T47D (cell line): ENCODE measurements at places on chromosomes 11 and 22.

GRCh38 chr11:120180551-120181232 is 30.1 kb upstream of the OAF start:
- no peak for DNase-seq

GRCh38 chr11:72238040-72238450 is 5.9 kb downstream of the PHOX2A start:
- DNase-seq, result peak; percentile 59

DNA sequence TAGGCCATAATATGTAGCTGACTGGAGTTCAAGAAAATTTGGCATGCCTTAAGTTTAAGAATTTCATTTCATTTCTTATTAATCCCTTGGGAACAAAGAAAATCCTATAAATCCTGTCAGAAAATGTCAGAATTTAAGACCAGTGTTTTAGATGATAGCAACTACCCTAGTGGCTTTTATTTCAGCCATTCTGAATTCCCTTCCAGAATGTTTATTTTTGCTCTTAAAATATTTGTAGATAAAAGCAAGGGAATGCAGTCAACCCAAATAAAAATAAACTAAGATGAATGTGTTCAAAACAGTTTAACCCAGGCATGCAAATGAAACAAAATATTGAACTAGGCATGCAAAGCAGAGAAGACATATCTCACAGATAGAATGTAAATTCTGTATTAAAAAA is 356.9 kb upstream of the LRRC4C start:
- no peak for DNase-seq

DNA sequence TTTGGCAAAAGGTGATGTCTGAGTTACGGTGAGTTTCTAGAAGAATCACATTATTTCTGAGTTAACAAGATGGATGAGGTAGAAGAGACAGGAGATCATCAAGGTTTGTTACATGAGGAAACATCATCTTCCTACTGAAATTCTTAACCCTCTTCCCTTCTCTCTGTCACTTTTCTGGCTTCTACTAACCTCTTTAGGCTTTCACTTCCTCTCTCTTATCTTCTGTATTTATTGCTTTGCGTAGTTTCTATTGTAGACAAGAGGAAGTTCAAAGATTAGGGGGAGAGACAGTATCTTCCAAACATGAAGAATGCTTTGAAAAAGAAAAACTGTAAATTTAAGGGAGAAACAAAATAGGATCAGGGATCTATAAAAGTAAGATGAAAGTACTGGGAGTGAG is 75.4 kb downstream of the TRPC6 start:
- no peak for DNase-seq

DNA sequence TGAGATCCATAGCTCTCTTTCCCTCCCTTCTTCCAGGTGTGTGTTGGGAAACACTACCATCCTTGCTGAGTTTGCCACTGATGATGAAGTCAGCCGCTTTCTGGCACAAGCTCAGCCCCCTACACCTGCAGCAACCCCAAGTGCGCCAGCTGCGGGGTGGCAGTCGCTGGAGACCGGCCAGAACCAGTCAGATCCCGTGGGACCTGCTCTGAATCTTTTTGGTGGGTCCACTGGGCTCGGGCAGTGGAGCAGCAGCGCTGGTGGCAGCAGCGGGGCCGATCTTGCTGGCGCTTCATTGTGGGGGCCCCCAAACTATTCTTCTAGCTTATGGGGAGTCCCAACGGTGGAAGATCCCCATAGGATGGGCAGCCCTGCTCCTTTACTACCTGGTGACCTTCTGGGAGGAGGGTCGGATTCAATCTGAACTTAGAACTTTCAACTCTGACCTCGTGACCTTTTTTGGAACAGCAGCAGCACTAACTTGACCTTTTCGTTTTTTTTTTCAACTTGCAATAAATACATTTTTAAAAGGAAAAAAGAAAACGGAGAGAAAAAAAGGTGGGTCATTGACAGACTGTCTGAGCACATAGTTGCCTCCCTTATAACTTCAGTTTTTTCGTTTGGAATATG is 23.4 kb upstream of the ADSL start:
- no peak for DNase-seq

DNA sequence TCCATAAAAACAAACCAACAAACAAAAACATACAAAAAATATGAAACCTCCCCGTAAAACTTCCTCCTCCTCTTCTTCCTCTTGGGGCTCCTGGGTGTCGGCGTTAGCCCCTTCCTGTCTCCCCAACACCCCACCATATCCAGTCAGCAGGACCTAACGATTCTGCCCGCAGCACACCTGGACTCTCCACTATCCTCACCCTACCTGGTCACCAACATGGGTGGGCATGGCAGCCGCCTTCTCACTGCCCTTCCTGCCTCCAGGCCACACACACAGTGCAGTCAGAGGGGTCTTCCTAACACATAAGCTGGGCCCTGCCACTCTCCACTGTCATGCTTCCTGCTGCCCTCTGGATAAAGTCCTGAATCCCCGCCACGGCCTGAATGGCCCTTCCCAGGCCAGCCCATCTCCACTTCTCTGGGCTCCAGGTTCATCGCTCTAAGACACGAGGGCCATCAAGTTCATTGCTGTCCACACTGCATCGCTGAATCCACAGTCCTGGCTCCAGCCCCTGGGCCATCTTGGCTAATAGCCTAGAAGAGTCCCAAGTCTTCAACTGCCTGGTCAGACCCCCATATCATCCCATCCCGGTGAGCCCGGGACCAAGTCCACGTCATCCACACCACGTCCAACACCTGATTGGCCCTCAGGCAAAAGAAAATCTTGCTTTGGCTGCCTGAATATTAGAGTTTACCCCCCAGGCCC is 76.2 kb downstream of the IGLL1 start:
- no peak for DNase-seq

GRCh38 chr11:55967914-55968313 is 1.8 kb downstream of the OR10AG1 start:
- no peak for DNase-seq

DNA sequence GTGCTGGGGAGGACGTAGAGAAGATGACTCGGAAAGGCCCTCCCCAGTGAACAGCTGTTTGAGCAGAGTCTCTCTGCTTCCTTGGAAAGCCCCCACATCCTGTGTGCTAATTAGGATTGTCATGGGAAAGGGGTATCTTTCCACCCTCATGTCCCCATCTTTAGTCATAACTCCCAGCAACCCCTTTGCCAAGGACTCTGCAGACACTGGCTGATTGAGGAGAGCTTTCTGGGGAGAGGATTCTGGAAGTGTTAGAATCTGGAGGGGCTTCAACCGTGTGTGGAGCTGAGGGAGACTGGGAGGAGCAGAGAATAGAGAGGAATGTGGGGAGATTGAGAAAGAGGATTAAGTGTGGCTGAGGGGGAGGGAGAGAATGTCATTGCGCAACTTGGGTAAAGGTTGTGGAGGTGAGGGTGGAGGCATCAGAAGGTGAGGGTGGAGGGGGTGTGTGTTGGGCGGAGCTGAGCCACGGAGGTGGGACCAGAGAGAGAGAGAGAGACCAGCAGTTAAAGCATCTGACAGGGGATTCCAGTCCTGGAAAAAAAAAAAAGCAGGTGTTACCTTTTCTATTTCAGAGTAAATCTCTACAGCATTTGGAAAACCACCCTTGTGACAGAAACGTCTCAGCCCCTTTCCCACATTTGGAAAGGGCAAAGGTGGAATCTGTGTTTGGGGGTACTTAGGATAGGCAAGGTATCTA is 2.2 kb downstream of the DTX4 start:
- DNase-seq, result no peak

DNA sequence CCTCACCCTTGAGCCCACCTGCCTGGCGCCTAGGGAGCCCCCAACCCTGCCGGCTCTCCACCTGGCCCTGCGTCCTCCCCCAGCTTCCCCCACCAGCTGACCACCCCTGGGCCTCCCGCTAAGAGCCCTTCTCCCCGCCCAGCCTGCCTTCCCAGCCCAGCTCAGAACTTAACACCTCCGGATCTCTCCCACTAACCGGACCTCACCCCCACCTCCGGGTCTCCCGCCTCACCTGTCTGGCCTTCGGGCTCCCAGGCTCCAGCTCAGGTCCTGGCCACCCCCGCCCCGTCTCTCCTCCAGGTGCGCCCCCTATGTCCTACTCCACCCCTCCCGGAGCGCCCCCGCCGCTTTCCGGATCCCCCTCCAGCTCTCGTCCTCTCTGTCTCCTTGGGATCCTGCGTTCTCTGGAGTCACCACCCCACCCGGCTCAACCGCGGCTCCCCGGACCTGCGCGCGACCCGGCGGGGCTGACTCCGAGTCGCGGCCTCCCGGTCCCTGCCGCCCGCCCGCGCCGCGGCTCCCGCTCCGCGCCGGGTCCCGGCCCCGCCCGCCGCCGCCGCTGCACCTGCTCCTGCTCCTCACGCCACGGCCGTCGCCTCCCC is at the start of gene KCNJ11:
Gene KCNJ11, minus strand, starts transcription at position 51 of the 602 bp plus-strand sequence. CDS start 568 bp downstream, outside the sequence.
- no peak for DNase-seq

DNA sequence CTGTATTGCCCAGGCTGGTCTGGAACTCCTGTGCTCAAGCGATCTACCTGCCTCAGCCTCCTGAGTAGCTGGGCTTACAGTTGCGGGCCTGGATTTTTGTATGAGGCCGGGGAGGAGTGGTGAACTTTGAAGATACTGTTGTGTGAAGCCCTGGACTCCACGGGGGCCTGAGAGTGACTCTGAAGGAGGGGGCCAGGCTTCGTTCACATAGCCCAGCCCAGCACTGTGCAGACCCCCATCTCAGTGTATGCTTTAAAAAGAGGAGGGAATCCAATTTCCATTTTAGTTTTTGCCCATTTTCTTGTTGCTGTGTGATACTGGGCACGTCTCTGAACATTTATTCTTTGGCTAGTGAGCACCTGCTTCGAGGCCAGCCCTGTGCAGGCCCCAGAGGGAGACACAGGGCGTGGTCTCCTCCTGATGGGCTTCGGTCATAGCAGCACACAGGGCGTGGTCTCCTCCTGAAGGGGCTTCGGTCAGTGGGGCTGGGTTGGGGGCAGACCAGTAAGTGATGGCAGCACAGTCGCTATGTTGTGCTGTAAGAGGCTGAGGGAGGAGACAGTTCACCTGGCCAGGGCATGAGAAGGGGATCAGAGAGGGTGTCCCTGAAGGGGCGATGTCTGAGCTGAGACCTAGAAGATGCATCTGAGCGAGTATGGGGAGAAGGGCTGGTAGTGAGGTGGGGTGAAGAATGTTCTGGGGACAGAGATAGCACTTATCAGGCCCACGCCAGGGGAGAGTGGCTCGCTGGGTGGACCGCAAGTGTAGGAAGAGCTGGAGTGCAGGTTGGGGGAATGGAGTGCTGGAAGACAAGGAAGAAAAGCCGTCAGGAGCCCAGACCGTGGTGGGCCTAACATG is 14.0 kb downstream of the SAMM50 start:
- no peak for DNase-seq

- DNase-seq, result no peak
Measured at GRCh38 chr11:65414776-65415498, 7.7 kb upstream of the NEAT1 start.

DNA sequence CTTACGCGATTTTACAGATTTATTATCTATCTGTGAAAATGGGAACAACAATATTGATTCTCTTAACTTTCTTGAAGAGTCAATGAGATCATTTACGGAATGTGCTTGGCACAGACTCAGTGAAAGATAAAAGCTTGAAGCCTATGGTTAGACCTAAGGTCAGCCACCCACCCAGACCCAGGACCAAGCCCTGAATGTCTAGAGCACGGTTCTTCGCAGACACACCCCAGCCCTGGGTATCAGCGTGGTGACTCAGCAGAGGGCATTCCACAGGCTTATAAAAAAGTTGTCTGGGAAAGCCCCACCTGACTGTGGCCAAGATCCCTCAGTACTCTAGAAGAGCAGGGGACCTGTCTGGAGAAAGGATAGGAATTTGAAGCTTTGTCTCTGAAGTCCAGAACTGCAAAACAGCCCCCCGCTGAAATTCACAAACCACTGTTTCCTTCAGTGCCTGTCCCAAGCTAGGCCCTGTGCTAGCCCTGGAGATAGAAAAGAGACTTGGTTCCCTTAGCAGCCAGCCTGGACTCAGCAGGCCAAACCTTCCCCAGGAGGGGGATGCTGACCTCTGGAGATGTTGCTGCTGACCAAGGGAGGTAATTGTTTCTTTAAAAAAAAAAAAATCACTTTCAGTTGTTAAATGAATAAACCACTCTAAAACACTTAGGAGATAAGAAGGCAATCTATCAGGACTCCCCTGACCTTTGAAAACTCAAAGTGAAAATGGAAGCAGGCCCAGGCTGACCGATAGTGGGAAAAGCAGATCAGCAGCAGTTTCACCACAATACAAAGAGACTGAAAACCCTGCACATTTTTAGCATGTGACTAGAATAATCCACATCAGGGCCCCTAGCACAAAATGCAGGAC is 114.0 kb downstream of the ABTB2 start:
- no peak for DNase-seq

GRCh38 chr22:43860126-43860525 is 2.2 kb downstream of the SULT4A1 start:
- no peak for DNase-seq

DNA sequence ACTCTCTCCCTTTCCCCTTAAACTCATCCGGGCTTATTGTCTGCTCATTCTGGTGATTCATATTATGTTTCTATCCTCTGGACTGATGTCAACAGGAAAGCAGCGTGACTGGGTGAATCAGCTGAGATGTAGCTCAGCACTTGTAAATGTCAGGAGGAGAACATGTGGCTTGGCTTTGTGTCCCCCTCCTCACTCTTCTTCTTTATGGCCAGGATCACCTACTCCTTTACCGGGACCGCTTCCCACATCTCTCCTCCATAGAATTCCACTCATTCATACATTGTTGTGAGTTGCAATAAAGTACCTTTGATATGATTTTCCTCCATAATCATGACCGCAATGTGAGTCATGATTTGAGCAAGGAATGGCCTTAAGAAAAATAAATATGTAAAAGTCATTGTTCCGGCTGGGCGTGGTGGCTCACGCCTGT is 15.8 kb upstream of the SYN3 start:
- DNase-seq, result no peak

DNA sequence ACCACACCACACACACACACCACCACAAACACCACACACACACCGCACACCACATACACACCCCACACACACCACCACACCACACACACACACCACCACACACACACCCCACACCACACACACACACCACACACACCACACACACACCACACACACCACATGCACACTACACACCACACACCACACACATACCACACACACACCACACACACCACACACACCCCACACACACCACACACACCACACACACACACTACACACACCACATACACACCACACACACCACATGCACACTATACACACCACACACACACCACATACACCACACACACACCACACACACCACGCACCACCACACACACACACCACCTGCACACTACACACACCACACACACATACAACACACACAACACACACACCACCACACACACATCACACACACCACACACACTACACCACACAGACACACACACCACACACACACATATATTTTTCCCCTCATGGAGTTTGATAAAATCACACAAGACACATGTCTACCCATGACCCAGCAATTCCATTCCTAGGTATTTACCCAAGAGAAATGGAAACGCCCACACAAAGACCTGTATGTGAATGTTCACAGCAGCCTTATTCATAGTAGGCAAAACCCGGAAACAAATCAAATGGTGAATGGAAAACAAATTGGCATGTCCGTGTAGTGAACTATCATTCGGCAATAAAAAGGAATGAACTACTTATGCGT is 14.3 kb downstream of the CD5 start:
- DNase-seq, result peak; percentile 30

- no peak for DNase-seq
Measured at GRCh38 chr11:74683941-74684481, 47.2 kb downstream of the CHRDL2 start.
